ENCODE measurements at places on chromosomes 5 and 9.

- DNase-seq = no peak
Measured at GRCh38 chr5:14728459-14728938, 64.0 kb downstream of the OTULIN start.

GRCh38 chr9:135480071-135480939 lies 723 bp downstream of the PPP1R26 start:
- peak; percentile 21 for DNase-seq

DNA sequence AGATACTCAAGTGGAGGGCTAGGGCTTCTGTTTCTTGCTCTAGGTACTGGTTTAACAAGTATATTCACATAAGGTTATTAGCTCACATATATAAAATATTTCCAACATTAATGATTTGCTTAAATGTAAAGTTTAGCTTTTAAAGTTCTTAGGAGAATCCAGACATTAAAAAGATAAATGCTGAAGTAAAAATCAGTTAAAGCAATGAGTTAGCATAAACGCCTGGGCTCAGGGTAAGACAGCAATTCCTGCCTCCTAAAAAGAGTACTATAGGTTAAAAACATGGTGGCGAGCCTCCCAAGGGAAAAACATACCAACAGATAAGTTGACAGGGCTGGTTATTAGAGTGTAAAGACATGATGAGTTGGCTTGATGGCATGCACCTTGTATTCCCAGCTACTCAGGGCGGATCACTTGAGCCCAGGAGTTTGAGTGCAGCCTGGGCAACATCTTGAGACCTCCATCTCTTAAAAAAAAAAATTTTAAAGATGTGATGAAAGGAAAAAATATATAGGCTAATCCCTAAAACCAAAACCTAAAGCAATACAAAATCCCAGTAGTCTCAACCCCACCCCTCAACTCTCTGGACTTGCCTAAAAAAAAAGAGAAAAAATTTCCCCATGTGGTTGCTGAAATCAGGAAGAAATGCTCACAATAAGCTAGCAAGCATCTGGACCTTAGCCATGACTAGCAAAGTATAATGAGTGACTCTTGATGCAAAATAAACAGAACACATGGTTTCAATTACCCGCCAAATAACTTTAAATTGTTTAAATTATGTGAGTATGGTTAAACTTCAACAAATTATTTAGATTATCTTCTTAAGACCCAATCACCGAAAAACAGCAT lies 3.6 kb downstream of the GOLPH3 start:
- no peak for DNase-seq

DNA sequence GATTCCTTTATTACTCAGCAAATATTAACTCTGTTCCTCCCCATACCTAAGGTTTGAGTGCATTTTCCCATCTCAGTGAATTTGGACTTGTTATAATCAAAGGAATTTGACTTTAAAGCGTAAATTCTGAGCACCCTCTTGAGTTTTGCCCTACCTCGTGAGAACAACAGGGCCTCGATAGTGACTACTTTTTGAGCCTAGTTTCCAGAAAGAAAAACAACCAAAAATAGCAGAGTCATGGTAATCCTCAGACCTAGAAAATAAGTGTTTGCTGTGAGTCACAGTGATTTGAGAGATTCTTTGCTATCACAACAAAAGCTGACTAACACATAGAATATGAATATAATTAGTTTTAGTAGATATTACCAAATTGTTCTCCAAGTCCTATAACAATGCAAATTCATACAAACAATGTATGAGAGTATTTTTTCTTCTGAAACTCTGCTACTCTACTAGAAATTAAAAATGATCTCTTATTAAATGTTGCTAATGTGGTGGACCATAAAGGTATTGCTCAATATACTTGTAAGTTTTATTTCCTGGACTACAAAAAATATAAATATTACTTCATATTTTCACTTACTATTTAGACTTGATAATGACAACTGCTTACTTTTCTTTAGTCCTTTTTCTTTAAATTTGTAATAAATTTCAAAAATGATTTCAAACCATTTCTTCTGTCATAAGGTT lies 759.7 kb downstream of the BRINP1 start:
- no peak for DNase-seq

DNA sequence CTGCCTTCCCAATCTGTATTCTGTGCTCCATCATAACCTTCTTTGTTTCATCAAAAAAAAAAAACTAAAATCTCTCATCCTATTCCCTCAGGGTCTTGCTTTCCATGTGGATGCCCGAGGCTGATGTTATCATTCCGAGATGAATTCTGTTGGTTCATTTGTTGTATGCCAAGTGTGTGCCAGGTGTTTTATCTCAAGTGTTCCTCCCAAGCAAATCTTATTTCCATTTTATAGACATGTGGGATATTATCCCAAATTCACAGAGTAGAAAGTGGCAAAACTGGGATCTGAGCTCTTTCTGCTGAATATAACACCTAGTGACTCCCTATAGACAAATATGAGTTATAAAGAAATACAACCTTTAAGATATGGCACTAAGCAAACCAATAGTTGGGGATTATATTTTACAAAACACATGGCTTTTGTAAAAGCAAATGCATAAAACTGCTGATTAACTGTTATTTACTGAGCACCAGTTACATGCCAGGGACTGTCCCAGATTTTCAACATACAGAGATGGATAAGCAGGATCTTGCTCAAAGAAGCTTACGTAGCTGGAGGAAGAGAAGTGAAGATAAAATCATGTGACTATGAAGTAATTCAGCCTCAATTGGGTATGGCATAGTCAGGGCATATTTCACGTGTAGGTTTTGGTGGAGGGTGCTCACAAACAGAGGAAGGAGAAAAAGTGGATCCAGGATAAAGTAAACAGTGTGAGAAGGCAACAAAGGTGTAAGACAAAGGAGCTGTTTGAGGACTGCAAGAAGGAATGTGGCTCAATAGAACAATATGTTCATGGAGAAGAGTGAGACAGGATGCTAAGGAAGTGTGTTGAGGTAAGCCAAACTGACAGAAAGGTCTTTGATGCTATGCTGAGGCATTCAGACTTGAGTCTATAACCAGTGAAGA lies 143.3 kb upstream of the ADAMTSL1 start:
- peak; percentile 49 for DNase-seq

GRCh38 chr5:2917093-2917492 lies 165.6 kb upstream of the IRX2 start:
- DNase-seq = no peak

DNA sequence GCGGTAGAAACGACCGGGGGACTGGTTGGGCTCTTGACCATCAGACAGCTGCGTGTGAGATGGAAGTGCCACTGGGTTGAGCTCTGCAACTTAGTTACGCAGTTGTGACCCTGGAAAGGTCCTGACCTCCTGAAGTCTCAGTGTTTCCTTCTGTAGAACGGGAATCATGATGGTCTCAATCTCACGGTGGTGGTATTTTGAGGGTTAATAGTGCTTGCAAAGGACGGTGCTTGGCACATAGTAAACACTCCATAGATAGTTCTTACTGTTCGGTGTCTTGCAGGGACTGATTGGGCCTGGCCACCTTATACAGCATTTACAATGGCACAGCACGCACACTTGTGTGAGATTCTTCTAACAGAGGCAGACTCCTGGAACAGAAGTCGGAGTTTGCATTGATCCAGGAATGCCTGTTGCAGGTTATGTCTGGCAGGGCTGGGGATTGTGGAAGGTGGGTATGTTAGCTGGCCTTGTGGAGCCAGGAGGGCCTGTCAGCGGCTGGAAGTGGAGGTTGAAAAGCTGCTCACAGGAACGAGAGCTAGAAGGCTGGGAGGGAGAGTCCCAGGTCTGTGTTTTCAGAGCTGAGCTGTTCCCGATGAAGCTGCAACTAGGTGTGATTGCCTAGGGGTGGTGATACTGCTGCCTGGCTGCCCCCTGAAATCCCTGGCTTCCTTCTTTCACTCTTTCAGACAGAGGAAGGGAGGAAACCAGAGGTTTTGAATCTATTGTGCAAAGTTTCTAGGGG lies 962 bp upstream of the TXN start:
- no peak for DNase-seq

DNA sequence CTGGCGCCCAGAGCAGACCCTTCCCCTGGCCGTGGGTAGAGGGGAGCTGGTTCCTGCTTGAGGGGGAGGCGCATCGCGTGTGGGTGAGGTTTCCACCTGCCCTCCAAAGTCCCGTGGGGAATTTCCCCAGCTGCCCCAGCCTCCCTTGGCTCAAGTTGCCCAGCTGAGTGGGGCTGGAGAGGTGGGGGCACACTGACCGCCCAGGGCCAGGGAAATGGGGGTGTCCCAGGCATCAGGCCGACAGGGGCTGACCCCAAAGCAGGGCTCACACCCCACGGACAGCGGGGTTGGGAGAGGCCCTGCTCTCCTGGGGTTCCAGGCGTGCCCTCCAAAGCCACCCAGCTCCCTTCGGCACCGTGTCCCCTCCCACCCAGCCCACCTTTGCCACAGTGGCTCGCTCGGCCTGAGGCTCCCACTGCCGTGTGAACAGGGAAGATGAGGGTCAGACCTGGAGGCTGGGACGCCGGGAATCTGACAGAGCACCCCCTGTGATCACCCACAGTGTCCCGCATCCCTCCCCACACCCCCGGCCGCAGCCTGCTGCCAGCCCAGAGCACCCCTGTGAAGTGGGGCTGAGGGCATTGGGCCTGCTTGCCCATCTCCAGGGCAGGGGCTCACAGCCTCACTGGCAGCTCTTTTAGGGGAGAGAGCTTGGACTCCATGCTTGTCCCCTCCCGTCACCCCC lies 933 bp upstream of the EGFL7 start:
- no peak for DNase-seq

DNA sequence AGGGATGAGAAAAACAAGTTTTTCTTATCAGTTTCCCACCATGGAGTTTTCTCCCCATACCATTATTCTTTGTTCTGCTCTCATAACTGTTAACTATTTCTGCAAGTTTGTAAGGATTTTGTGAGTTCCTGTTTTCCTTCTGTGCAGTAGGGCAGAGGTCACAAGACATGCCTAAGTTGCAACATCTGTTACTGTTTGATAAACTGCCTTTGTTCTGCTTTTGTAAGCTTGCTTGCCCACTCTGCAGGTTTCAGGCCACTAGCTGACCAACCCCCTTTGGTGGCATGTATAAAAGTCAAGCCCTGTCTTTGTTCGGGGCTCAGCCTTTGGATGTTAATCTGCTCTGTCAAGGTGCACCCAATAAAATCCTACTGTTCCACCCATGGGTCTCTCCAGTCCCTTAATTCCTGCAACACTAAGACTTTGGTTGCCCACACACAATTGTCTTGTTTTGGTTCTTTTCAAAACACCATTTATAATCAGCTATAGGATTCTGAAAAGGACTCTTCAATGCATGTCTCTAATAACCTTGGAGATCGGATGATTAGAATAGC lies 545.4 kb downstream of the CDH9 start:
- no peak for DNase-seq

DNA sequence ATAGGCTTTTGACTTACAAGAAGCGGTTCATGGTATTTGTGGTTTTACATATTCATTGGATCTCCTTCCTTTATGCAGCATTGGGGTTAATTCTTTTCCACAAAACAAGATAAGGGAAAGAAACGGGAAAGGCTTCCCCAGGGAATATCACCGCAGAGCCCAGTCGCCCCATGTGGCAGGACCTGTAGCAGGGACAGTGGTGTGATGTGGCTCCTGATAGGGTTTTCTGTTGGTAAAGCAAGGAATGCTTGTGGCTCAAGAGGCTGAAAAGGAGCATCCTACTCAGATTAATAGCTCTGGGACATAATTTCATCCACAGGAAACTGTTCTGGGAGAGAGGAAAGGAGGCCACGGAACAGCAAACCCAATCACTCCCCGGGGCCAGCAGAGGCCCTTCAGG lies 699.9 kb downstream of the MTRR start:
- DNase-seq = no peak

- no peak for DNase-seq
Measured at GRCh38 chr9:3696368-3696767, 170.6 kb upstream of the RFX3 start.

DNA sequence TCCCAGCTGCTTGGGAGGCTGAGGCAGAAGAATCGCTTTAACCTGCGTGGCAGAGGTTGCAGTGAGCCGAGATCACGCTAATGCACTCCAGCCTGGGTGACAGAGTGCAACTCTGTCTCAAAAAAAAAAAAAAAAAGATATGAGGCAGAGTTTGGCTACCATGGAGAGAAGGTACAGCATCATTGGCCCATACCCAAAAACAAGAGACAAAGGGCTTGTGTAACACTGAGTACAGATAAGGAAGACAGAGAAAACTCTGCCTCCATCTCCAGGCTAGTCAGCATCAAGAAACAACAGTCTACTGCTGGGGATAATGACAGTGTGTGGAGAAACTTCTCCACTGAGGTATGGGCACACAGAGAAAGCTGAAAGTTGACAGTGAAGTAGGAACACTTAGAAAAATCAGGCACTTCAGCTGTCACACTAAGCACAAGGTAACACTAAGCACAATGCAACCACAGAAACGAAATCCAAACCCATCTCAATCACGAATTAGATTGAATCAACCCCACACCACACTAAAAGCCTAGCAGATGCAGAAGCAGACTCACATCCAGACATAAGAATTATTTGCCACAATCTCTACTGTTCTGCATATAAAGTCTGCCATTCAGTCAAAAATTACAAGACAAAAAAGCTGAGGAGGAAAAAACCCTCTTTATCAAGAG lies 10.5 kb downstream of the PJA2 start:
- DNase-seq = no peak

DNA sequence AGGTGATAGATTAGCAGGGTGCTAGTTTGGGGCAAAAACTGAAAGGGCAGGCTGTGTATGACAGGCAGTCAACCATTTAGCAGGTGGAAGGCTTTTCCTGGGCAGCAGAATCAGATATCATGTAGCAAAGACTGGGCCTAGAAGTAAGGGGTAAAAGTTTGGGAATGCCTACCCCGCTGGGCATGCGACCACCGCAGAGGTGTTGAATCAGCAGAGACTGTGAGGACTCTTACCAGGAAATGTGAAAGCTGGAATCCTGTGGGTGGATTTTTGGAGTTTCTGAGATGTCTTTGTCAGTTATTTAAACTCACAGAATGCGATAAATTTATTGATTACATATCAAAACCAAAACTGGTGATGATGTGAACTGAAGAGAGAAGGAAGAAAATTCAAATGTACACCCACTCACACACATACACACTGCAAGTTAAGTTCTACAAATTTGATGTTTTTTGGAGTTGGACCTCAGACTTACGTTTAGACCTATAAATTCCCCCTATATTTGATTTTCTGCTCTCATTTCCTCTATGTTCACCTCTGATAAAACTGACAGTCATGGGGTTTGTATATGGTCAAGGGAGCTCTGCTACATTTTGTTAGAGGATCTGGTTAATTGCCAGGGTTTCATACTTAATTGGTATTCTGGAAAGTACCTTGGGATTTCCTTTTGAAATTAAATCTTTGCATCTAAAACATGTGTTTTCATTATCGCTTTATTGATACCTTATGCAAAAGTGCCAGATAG lies 333.6 kb downstream of the CSNK1G3 start:
- no peak for DNase-seq

DNA sequence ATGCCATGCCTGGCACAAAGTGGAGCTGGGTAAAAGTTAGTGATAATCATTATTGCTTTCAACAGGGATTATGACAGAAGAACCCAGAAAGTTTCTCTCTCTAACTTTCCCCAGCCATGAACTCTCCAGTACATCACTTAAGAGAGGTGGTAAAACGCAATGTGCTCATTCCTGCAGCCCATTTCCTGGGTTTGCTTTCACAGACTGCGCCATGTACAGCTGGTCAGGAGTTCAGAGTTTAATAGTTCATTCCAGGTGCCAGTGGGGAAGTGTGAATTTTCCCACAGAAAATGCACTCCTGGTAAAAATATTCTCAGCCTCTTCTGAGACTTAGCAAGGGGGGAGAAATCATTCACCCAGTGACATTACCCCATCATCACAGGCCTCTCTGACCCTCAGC lies 35.5 kb downstream of the ADAM19 start:
- DNase-seq = no peak
